Stimulated activated CD4-positive, alpha-beta T cell treated with anti-CD3 and anti-CD28 coated beads, TNF-alpha, amount 100 ng/mL, for 24 hours (primary cell): ENCODE measurements at places on chromosomes 4 and X.

DNA sequence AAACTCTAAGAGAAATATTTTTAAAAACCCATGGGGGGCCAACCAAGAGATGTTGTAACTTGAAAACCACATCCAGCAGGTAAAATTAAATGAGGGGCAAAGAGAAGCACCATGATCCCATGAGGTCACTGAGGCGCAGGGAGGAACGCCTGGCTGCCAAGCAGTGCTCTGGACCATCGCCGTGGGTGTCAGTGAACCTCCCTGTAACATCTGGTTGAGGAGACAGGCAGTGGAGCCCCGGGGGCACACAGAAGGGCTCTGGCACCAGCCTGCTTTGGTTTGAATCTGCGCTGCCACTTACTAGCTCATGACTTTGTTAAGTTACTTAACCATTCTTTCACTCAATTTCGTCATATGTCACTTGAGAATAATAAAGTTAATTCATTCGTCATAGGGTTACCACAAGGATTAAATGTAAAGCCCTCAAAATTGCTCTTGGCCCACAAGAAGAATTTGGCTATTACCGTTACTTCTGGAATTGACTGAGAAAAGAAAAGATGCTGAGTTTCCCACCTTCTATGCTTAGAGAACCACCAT, 41.6 kb upstream of the SLC25A4 start:
- DNase-seq: no peak

DNA sequence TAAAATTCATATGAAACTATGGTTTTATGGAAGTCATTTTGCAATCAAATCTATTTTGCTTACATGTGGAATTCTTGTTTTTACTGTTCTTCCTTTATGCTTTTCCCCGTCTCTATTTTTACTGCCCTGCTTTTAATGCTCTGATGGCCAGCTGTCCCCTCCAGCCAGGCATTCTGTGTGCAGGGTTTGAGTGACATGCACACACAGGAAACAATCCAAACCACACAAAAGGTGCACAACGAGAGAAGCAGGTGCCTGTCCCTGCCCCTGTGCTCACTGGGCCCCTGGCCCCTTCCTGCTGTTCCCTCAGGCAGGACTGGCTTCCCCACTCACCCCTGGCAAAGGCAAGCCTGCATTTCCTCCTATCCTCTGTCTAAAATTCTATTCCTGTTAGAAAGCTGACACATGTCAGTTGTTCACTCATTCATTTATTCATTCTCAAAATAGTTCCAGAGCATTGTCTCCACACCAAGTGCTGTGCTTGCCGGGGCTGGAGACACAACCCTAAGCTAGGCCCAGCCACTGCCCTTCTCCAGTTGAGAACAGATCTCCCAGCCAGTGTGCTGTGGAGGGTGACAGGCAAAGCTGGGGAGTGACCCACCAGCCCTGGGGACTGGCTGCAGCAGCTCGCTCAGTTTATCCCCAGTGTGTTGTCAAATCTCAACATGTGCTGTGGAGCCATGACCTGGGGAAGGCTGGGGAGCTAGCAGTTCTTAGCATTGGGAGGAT, 346.3 kb downstream of the FBXW7 start:
- DNase-seq: no peak

DNA sequence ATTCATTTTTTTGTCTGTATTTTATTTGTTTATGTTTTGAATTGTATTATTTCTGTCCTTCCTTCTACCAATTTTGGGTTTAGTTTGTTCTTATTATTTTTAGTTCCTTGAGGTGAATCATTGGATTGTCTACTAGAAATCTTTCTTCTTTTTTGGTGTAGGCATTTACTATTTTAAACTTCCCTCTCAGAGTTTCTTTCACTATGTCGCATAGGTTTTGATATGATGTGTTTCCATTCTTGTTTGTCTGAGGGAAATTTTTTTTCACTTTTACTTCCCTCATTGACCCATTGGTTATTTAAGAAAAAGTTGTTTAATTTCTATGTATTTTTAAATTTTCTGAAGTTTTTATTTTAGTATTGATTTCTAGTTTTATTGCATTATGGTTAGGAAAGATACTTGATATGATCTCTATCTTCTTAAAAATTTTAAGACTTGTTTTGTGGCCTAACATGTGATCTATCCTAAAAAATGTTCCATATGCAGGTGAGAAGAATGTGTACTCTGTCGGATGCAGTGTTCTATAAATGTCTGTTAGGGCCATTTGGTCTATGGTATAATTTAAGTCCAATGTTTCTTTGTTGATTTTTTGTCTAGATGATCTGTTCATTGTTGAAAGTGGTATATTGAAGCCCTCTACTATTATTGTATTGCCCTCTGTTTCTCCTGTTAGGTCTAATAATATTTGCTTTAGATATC, 68.8 kb downstream of the IL15 start:
- DNase-seq: no peak

GRCh38 chrX:41317477-41318208, 16.3 kb upstream of the DDX3X start:
- DNase-seq: no peak

- DNase-seq: no peak
Measured at GRCh38 chr4:182113779-182114178, 129.4 kb upstream of the TENM3 start.

- DNase-seq: no peak
Measured at GRCh38 chr4:12140864-12141263, 712.2 kb upstream of the HS3ST1 start.

- no peak for DNase-seq
Measured at GRCh38 chr4:55902677-55903076, 46.1 kb upstream of the CEP135 start.

- DNase-seq: no peak
Measured at GRCh38 chr4:85826060-85826678, 351.2 kb downstream of the ARHGAP24 start.

DNA sequence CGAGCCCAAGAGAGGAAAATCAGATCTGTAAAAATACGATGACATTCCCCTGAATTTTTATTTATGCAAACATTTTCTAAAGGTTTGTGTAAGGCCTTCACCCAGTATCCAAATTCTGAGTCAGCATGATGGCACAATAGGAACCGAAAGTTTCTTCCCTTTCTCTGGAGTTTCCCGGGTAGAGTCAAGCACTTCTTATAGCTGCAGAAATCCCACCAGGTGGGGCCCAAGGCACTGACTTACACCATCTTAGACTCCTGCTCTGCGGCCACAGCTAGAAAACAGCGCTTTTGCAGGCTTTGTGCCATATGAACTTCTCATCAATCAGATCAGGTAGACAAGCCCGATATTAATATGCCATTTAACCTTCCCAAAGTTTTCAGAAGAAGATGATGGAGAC, 13.4 kb downstream of the LEF1 start:
- DNase-seq: no peak

- DNase-seq: no peak
Measured at GRCh38 chr4:120406960-120407359, 340.3 kb upstream of the MAD2L1 start.

- DNase-seq: no peak
Measured at GRCh38 chr4:99403380-99404184, 31.6 kb downstream of the ADH7 start.

DNA sequence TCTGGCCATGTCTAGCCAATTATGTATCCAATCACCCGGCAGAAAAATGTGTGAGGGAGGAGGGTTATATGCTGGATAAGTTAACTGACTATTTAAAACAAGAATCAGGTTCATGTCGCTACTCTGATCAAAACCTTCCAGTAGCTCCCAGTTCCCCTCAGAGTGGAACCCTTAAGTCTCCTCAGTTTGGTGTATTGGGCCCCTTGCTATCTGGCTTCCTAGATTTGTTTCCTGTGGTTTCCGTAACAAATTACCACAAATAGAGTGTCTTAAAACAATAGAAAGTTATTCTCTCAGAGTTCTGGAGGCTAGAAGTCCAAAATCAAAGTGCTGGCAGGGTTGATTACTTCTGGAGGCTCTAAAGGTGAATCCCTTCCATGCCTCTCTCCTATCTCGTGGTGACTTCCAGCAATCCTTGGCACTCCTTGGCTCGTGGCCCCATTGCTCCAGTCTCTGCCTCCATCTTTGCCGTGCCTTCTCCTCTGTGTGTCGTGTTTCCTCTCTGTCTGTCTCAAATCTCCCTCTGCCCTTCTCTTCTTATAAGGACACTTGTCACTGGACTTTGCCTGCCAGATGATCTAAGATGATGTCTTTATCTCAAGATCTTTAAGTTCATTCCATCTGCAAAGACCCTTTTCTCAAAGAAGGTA, 10.5 kb upstream of the ENPP6 start:
- no peak for DNase-seq

DNA sequence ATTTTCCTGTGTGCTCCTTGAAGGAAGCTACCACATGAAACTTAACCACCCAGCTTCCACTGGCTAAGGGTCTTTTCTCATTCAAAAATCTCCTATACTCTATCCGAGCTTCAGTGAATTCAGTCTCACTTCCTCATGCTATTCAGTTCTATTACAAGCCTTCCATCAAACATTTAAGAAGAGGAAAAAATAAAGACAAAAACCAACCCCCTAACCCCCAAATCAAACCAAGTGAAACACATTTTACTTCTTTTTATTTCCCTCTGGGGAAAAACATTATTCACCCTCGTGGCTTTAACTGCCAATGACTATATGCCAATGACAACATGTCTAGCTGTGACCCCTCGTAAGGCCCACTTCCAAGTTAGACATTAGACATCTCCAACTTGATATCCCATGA, 16.2 kb upstream of the WDR19 start:
- no peak for DNase-seq

GRCh38 chr4:124181039-124181438, 531.5 kb downstream of the ANKRD50 start:
- no peak for DNase-seq

GRCh38 chrX:105167233-105167632, 53.3 kb downstream of the TEX13A start:
- DNase-seq: no peak

- no peak for DNase-seq
Measured at GRCh38 chr4:109410226-109410625, 23.4 kb upstream of the SEC24B start.
